NCI-H2081 treated with DMSO at 0.1 percent for 48 hours (cell line): ENCODE measurements at places on chromosomes 1 and 21.

- DNase-seq = no peak
Measured at GRCh38 chr1:60431593-60431992, 358.0 kb upstream of the C1orf87 start.

GRCh38 chr1:245693116-245693793 lies 538.5 kb downstream of the KIF26B start:
- no peak for DNase-seq

- no peak for DNase-seq
Measured at GRCh38 chr21:40646651-40647050, 200.3 kb downstream of the DSCAM start.

DNA sequence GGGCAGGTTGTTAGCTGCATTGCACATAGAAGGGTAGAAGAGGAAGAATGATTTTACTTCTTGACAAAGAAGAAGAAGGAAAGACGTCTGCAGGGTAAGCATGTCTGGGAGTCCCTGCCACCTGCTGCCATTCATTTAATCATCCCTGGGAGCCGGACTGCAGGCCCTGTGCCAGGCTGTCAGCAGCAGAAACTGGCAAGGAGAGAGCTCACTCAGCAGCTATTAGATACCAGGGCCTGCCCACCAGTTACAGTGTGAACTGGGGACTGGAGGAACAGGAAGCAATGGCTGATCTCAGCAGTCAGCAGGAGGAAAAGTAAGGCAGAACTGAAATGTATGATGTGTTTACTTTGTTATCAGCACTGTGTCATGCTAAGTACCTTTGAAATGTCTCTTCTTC lies 75.7 kb upstream of the C1orf87 start:
- DNase-seq = no peak

DNA sequence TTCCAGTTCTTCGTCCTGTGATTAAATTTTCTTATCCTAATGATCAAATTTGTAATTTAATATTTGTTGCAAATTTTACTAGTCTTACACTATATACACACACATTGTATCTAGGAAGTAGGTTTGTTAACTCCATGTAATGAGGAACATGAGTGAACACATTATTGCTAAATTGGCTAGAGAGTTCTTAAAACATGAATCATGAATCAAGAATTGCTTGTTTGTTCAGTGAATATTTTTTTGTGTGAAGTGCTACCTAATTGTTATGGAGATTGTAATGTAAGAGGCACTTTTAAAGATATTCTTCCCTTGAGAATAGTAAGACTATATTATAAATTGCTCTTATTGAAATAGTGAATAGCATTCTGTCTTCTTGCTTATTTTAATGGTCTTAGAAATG lies 4.6 kb downstream of the GPSM2 start:
- DNase-seq = no peak

DNA sequence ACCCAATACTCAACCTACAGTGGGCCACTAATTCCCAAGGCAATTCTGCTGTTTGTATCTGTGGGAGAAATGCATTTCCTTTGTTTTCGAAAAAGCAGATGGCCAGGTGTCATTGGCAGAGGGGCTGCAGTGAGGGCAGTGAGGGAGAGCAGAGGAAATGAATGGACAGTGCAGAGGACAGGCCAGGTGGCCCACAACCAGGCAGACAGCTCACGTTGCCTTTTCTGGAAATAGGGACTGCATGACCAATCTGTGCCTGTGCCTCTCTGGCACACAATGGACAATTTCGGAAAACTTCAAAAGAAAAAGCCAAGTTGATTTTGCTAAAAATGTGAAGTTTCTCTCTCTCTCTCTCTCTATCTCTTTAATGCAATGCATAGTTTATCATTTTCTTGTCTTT lies 52.6 kb upstream of the ETS2 start:
- DNase-seq = no peak

- DNase-seq = no peak
Measured at GRCh38 chr1:34612091-34612827, 142.6 kb upstream of the GJB5 start.

DNA sequence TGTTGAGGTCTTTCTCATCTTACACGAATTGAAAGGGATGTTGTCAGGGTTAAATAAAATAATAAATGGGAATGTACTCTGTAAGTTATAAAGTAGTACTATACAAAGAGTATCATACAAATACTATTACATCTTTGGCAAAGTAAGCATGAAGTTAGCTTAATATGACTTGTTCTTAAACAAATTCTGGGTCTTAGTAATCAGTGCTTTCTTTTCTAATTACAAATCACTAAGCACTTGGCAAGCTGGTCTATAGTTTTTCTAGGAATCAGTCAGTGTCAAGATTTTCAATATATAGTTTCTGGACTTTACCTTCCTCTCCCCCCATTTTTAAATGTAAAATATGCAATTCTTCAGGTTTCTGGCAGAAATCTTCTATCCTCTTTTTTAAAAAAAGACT lies 6.9 kb downstream of the LYST start:
- no peak for DNase-seq

GRCh38 chr1:11314959-11315358 lies 42.0 kb downstream of the UBIAD1 start:
- DNase-seq = no peak

DNA sequence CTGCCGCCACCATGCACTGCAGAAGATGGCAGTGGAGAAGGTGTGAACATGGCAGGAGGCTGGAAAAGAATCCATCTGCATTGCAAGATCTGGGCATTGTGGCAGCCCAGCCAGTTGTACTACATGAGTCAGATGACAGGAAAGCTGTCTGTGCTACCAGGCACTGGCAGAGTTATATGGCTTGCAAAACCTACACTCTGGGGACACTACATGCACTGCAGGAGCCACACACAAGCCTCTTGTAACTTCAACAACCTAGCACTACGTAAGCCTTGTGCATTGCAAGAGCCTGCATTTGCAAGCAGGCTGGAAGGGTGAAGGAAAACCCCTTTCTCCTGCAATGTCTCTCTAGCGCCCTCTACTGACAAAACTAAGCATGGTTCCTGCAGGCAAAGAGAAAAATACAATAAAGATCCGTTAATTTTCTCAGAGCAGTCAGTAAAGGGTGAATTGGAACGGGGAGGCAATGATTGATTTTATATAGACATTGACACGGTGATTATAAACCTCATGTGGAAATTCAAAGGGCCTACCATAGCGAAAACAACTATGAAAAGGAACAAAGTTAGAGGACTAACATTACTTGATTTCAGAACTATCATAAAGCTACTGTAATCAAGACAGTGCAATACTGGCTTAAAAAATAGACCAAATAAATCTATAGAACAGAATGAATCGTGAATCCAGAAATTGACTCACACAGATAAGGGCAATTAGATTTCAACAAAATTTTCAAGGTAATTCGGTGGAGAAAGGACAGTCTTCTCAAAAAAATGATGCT lies 26.2 kb upstream of the DYNLT5 start:
- DNase-seq = no peak

- DNase-seq = no peak
Measured at GRCh38 chr1:83102630-83103071, 896.3 kb downstream of the TTLL7 start.

- no peak for DNase-seq
Measured at GRCh38 chr21:46500224-46500861, 41.7 kb downstream of the DIP2A start.

DNA sequence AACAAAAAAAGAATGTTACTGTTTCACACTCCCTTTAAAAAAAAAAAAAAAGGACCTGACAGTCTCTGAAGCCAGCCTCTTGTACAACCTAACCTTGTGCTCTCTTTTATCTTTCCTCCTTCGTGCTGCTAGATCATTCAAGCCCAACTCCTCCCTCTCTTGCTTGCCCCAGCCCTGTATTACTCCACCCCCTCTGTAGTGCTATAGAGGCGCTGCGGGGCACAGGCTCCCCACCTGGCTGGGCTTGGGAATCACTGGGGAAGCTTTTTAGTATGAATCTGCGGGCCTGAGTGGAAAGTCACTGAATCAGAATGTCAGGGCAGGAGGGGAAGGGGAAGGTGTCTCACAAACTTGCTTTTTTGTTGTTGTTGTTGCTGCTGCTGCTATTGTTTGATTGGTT lies 383.7 kb upstream of the CAMK1G start:
- no peak for DNase-seq

DNA sequence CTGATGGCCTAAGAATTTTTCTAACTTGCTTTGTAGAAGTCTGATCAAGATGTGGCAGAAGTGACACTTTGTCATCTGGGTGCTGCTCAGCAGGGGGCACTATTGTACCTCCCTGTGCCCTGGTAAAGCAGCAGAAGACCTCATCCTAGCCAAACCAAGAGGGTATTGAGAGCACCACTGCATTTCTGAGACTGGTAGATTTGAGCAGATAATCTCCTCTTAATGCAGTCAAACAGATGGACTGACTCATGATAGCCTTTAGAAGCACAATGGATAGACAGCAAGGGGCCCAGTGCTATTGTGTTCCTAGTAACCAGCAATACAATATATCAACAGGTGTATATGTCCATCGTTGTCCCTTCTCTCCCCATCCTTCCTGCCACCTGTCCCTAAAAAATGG lies 5.7 kb downstream of the TPM3 start:
- DNase-seq = peak; percentile 28

GRCh38 chr21:36029309-36029708 lies 31.0 kb downstream of the SETD4 start:
- DNase-seq = no peak

DNA sequence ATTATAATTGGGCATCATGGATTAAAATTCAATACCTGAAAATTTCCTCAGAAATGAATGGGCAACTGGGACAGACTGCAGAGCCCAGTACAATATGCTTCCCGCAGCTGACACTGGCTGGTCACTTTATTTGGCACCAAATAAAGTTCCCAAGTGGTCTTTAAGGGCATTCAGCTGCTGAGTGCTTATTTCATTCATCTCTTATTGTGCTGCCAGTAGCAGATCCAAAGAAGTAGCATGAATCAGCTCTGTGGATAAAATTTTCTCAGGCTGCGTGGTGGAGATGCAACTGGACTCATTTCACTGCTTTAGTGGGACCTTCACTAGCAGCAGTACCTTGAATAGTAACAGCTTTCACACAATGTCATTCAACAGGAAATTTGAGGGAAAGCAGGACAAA lies 226.3 kb upstream of the ADGRL2 start:
- no peak for DNase-seq

DNA sequence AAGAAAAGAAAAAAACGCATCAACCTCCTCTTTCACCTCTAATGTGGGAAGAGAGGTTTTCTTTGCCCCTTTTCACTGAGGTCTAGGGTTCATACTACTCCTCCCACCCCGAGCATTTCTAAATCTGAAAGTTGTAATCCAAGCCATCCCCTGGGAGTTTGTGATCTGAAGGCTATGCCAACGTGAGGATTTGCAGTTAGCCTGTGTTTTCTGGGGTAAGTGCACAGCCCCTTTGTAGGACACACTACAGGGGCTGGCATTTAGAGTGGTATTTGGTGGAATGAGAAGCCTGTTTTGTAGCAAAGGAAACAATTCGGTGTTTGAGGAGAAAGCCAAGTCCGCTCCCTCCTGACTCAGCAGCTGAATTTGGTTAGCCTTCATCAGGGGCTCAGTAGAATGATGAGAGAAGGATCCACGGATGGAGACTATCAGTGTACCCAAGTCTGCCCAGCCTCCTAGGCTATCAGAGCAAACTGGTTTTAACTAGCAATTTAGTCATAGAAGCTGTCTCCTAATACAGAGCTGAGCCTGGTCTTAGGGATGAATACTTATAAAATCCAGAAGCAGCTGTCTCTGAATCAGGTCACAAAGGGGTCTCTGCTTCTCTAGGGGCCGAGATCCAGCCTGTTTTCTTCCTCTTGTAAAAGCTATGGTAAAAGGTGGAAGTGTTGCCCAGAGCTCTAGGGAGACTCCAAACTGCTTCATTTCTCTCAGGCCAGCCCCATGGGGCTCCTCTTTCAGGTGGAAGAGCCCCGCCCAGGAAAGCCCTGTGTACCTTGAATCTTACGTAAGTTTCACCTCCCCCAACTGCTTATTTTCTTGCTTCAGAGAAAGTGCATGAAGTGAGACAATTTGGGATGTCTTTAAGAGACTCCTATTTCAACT lies 2.1 kb downstream of the PCP4L1 start:
- DNase-seq = no peak

DNA sequence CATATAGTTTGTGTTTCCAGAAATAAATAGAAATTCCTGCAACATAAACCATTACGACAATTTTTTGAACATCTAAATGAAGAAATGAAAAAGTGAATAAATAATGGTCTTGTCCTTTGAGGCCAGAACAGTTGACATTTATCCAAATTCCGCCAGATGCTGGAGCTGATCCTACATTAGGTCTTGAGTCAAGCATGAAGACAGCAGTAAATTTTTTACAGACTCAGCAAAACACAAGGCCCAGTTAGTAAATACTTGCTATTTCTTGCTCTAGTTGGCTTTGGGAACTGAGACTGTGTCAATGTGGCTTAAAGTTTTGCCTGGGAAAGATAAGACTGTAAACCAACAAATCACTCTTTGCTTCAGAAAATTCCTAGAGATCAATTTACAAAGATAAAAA lies 540.1 kb upstream of the RGS18 start:
- no peak for DNase-seq

DNA sequence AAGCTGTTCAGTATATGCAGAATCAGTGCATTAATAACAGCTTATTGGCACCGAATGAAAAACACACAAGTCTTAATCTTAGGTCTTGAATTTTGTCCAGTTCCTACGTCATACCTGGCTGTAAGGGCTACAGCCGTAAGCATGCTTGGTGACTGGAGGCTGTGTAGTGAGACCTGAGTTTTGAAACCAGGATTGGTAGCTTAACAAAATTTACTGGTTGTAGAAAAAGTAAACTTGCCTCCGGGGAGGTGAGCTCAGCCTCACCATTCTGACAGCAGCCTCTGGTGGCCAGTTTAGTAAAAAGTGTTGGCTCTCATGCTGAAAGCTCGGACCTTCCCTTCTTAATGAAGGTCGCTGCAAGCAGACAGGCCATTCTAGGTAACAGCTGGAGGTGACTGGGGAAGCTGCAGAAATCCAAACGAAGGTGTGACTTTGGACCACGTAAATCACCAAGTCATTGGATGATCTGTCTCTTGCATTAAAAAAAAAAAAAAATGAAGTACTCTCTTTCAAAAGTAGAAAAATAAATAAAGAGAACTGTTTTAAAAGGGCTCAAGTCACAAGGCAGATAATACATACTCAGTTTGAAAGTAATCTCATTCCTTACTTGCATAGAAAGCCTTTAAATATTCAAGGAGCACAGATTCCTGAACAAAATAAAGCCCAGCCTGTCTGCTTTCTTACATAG lies 48.9 kb downstream of the HLCS start:
- no peak for DNase-seq

- no peak for DNase-seq
Measured at GRCh38 chr1:72946903-72947499, 664.7 kb upstream of the NEGR1 start.

GRCh38 chr21:34345892-34346291 lies 17.9 kb upstream of the KCNE2 start:
- DNase-seq = no peak
